Activated CD8-positive, alpha-beta memory T cell treated with anti-CD3 and anti-CD28 coated beads for 4 hours (primary cell): ENCODE measurements at places on chromosomes 12 and 14.
A peak's percentile ranks its signal among the peaks of the same experiment; 100 is the strongest.

DNA sequence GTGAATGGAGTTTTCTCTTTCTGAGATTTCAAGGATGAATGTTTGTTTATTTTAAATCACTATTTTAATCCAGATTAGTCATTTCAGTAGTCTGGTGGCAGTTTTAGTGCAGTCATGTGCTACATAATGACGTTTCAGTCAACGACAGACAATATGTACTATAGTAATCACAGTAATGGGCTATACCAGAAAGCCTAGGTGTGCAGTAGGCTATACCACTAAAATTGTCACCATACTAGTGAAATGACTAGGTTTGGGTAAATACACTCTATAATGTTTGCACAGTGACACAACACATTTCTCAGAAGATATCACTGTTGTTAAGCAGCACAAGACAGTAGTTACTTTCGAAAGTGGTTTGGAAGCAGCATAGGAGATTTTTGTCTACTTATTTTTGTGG lies 203.1 kb downstream of the ETNK1 start:
- no peak for DNase-seq

DNA sequence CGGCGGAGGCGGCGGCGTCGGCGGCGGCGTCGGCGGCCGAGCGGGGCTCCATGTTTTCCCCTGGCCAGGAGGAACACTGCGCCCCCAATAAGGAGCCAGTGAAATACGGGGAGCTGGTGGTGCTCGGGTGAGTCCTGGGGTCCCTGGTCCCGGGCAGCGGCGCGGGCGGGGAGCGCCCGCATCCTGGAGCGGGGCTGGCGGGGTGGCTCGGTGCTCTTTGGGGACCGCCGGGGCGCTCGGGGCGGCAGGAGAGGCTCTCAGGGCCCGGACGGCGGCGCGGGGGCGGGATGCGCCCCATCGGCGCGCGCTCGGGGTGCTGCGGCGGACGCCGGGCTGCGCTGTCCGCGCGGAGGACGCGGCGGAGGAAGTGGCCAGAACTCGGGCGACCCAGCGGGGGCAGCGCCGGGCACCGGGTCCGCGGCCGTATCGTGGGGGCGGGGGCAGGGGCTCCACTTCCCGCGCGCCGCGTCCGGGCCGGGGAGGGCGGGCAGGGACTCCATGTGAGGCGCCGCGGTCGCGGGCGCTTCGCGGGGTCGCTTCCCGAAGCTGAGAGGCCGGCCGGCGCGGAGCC lies 485 bp downstream of the PELI2 start:
- no peak for DNase-seq

DNA sequence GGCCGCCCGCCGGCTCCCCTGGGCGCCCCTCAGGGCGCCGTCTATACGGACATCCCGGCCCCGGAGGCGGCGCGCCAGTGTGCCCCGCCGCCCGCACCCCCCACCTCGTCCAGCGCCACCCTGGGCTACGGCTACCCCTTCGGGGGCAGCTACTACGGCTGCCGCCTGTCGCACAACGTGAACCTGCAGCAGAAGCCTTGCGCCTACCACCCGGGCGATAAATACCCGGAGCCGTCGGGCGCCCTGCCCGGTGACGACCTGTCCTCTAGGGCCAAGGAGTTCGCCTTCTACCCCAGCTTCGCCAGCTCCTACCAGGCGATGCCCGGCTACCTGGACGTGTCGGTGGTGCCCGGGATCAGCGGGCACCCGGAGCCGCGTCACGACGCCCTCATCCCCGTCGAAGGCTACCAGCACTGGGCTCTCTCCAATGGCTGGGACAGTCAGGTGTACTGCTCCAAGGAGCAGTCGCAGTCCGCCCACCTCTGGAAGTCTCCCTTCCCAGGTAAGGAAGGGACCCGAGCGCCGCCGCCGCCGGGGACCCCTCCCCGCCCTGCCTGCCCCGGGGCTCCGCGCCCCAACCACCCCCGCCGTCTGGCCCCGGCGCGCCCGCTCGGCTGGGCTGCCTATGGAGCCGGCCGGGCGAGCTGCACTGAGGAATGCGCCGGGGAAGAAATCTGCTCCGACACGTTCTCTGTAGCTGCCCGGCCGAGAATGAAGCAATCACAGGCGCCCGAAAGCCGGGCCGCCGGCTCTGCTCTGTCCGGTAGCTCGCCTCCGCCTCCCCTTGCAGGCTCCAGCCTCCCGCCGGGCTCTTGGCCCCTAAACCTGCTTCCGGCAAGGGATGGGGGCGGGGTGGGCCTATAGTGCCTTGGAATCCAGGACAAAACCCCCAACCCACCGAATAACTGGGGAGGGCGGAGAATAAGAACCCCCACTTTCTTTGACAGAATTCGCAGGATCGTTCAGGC lies 794 bp downstream of the HOXC13 start:
- no peak for DNase-seq

DNA sequence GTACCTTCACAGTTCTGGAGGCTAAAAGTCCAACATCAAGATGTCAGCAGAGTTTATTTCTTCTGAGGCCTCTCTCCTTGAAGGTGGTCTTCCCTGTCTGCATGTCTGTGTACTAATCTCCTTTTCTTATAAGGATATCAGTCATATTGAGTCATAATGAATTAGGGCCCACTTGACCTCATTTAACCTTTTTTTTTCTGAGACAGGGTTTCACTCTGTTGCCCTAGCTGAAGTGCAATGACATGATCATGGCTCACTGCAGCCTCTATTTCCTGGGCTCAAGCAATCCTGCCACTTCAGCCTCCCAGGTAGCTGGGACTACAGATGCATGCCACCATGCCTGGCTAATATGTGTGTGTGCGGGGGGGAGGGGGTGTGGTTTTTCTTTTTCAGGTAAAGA lies 41.7 kb downstream of the PPM1H start:
- no peak for DNase-seq

DNA sequence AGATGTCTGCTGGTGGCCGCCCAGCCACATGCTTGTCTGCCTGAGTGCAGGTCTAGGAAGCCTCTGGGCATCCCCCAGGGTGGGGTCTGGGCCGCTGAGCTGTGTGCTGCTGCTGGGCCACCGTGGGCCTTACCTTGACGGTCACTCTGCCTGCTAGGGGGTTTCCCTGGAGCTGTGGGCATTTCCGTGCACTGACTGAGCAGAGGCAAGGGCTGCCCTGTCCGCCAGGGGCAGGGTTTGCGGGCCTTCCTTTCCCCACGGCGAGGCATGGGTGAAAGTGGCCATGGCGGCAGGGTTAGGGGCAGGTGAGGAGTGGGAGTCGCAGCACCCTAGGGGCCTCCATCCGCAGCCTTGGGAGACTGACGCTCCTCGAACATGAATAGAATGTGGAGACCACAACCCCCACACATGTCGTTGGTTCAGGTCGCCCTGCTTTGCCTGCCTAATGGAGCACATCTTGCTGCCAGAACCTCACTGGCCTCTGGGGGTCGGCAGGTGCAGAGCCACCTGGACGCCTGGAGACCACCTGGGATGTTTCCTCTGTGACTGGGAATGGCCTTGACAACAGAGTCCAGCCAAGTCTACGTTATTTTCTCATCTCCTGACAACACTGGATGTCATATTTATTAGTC lies 2.5 kb downstream of the ZBTB42 start:
- DNase-seq, result no peak

DNA sequence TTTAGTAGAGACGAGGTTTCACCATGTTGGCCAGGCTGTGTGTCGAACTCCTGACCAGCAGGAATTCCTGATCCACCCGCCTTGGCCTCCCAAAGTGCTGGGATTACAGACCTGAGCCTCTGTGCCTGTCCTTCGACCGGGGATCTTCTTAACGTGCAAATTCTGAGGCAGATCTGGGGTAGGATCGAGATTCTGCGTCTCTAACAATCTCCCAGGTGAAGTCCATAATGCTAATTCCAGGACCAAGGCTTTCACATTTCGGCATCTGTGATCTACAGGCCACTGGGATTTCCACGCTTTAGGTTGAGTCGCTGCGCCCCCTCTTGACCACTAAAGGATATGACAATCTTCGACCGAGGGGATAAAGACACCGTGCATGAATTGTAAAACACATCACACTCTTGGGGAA lies 24.8 kb downstream of the FOS start:
- no peak for DNase-seq

DNA sequence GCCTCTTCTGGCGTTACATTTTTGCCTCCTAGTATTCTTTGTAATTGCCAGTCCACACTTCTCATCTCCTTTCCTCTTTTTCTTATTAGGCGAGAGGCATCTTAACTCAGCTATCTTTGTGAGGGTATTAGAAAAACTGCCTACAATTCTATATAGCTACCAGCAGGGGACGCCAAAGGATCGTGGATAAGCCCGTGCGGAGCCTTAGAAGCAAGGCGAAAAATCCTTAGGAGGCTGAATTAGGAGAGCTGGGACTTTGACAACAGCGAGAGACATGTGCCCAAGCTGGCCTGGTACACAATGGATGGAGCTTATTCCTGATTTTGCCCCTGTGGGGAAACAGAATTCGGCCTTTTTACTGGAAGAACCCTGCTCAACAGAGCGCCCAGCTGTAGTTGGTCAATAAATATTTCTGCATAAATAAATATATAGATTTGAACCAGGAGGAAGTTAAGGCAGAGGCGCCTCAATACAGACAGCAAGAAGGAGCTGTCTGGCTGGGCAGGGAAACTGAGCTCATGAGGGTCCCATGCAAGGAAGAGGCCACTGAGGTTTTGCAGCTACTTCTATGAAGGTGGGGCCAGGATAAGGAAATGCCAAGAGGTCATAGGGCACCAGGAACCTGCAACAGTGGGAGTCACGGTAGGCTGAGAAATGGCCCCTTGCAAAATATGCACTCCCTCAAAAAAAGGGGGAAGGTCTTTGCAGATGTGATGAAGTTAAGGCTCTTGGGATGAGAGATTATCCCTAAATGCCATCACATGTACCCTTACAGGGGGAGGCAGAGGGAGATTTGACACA lies 14.6 kb upstream of the RBM19 start:
- DNase-seq, result no peak

DNA sequence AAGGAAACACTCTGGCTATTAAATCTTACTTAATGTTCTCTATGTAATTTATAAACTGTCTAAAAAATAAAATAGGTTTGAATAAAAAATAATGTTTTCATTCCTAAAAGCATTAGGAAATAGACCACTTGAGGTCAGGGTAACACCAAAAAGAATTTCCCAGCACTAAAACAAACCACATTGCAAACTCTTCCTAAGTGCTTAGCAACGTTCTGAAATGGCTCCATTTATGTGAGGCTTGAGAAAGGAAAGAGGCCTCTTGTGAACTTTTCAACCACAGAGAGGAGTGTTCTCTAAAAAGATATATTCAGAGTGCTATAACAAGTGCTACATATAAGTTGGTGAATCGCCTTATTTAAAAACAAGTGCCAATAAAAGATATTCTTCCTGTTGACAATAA lies 42.7 kb downstream of the ALX1 start:
- DNase-seq, result no peak

- peak; percentile 3 for DNase-seq
Observed at GRCh38 chr12:68080577-68080976, 79.0 kb downstream of the IFNG start.

- DNase-seq, result no peak
Observed at GRCh38 chr12:6952121-6952862, 1.1 kb downstream of the PTPN6 start.

GRCh38 chr12:53500142-53500775 lies 824 bp upstream of the TARBP2 start:
- DNase-seq, result no peak

GRCh38 chr14:71725922-71726579 lies 206.2 kb upstream of the RGS6 start:
- no peak for DNase-seq

GRCh38 chr12:71865166-71865713 lies 25.7 kb downstream of the TBC1D15 start:
- DNase-seq, result no peak

DNA sequence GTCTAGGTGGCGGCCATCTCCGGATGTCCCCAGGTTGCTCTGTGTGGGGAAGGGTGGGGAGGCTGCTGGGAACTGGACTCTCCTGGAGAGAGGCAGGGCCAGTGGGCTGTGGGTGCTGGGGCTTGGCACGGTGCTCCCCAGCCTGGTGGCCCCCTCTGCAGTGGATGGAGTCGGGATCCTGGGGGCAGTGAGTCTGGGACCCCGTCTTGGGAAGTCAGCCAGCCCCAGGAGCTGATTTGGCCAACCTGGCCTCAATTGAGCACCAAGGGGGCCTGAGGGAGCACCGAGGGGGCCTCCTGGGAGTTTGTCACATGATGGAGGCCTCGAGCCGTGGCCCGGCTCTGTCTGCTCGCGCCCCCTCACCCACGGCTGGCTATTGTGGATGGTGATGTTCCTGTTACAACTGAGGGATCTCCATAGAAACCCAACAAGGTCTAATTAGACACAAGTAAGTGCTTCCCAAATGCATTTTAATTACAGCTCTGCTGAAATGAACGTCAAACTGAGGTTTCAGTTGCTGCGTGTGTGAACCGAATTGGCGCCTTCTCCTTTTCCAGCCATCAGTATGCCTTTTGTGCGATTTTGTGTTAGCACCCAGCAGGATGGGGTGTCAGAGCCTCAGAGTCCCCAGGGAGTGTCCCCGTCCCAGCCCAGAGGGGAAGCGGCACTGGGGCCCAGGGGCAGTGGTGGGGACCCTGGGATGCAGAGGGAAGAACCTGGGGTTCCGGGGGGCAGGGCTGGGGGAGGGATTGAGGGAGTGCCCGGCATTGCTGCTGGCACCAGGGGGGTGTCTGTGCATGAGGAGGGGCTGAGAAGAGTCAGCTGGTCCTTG lies 71.8 kb downstream of the KIF26A start:
- no peak for DNase-seq

GRCh38 chr14:23814527-23815256 lies 138.9 kb upstream of the DHRS4 start:
- no peak for DNase-seq

GRCh38 chr14:100755649-100756048 lies 29.0 kb downstream of the DLK1 start:
- DNase-seq, result no peak

DNA sequence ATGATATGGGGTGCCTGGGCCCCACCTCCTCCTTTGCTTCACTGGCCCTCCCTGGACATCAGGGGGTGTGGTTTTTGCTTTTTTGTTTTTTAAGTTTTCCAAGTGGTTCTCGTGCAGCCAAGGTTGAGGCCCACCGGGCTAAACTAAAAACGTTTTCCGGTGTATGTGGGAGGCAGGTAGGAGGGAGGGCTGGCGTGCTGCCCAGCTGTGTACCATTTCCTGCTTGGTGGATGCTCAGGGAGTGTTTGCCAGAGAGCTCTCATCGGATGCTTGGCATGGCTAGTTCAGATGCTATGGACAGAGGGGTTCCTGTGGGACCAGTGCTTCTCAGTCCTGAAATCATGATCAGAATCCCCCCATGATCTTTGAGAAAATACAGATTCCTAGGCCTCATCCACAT lies 246.4 kb downstream of the CACNA1C start:
- no peak for DNase-seq

- no peak for DNase-seq
Observed at GRCh38 chr12:118302053-118302452, 70.7 kb downstream of the TAOK3 start.

GRCh38 chr14:103124501-103125001 lies 1.3 kb downstream of the TNFAIP2 start:
- no peak for DNase-seq

GRCh38 chr14:104309657-104310369 lies 171.4 kb downstream of the KIF26A start:
- no peak for DNase-seq

- no peak for DNase-seq
Observed at GRCh38 chr12:54329759-54330158, 4.8 kb downstream of the COPZ1 start.
